ENCODE measurements at places on chromosomes 4 and X.

- DNase-seq: no peak
These were observed 704.8 kb downstream of the ARAP2 start for GRCh38 chr4:35539404-35540055.

DNA sequence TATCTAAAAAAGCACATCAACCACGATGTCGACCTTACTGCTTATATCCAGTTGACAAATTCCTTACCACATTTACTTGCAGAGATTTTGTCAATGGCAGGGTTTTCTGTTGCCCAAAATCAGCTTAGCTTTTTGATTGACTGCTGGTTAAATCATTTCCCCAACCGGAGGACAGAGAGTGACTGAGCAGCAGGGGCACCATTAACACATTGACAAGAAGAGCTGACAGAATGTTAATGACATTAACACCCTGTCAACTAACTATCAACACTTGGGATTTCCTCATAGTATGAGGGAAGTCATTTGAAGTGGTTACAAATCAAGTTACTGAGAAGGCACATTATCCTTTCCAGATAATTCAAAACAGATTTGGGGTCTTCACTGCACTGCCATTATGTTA is 368.4 kb downstream of the RPA4 start:
- no peak for DNase-seq

DNA sequence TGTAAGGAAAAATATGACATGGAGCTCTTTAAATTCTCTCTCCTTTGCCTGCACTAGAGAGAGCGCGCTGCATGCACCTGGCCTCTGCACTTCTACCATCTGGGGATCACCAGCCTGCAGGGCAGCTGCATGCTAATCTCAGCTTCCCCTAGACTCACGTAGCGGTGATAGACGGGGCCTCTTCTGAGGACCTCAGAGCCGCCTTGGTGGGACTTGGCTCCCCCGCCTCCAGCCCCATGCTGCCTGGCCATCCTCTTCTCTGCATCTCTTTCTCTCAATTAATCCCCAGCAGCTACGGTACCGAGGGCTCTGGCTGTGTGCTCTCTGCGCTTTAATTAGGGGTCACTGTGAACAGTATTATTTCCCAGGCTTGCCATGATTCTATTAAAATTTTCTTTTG is 52.8 kb upstream of the PSAPL1 start:
- no peak for DNase-seq

DNA sequence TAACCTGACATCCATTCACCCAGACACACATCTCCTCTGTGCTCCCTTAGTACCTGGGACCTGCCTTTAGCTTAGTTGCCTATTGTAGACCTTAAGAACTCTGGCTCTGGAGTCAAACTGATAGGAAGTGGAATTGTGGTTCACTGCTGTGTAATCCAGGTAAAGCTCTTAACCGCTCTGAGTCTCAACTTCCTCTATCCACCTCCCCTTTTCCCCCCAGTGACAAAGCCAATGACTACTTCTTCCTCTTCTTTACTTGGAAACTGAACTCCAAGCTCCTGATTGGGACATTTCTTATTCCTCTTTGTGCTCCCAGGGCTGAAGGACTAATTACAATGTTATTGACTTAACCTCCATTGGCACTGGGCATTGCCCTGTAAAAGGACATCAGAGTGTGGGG is 94.1 kb downstream of the DRD5 start:
- peak; percentile 39 for DNase-seq

- no peak for DNase-seq
These were observed 31.8 kb downstream of the OCIAD1 start for GRCh38 chr4:48862661-48863060.

- no peak for DNase-seq
These were observed 11.7 kb upstream of the NUDT9 start for GRCh38 chr4:87410679-87411078.

GRCh38 chr4:124973716-124974115 is 261.2 kb upstream of the ANKRD50 start:
- DNase-seq: no peak

DNA sequence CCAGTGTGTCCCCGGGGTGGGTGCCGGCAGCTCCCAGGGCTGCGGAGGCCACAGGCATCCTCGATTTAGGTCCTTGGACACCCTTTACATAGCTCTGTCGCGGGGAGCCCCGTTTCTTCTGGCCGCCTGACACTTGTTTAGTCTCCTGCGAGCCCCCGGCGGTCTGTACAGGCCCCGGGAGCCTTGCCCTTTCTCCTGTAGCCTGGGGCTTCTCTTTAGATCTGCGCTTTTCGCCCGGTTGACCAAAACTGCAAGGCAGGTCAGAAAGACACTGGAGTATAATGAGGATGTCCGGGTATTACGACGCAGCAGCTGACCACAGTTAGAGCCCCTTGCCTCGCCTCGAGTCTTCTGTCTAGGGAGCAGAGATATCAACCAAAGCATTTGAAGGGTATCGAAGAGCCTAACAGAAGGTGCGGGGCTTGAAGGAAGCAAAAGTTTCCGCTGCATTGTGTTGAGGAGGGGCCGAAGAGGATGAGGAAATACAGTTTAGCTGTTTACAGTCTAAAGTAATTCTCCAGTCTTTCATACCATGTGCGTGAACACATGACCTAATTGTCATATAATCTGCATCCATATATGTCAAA is 479 bp downstream of the BRCC3 start:
- DNase-seq: peak; percentile 29

DNA sequence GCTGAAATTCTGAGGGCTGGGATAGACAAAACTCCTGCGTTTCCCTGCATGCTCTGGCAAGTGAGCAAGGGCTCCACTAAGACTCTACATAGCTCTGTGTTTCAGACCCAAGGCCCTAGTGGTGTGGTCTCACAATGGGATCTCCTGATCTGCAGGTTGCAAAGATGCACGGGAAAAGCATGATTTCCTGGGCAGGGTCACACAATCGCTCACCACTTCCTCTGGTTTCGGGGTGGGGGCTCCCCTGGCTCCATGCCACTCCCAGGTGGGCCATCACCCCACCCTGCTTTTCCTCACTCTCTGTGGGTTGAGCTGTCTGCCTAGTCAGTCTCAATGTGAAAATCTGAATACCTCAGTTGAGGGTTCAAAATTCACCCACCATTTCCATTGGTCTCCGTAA is 111.5 kb downstream of the KLF8 start:
- no peak for DNase-seq

GRCh38 chrX:10110984-10111363 is 45.8 kb upstream of the CLCN4 start:
- peak; percentile 73 for DNase-seq

DNA sequence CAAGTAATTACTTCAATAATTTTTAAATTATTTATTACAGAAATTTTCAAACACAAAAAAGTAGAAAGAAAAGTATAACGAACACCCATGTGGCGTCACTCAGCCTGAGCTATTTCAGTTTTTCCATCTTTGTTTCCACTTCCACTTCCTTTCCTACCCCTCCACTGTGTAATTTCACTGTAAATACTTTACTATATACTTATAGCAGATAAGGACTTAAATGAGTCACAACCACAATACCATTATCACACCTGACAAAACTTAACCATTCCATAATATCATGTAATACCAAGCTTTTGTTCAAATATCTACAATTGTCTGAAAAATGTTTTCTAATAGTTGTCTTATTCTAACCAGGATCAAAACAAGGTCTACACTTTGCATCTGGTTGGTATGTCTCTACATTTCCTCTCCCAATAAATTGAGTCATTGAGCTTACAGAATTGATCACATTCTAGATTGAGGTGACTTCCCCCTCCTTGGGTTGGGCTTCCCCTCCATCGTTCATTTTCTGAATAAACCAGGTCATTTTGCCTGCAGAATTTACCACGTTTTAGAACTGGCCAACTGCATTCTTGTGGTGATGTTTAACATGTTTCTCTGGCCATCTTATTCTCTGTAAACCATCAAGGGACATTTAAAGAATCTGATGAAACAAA is 48.7 kb downstream of the ATP10D start:
- no peak for DNase-seq

- DNase-seq: peak; percentile 3
These were observed 114.9 kb upstream of the FAM9B start for GRCh38 chrX:9148615-9149399.

GRCh38 chr4:119746951-119747350 is 118.3 kb upstream of the PDE5A start:
- no peak for DNase-seq

GRCh38 chr4:149136951-149137620 is 678.6 kb downstream of the IQCM start:
- DNase-seq: no peak

- DNase-seq: no peak
These were observed 31.6 kb upstream of the MRFAP1 start for GRCh38 chr4:6608758-6609414.

GRCh38 chr4:181365671-181366070 is 877.5 kb upstream of the TENM3 start:
- no peak for DNase-seq

GRCh38 chr4:164770010-164770724 is 16.2 kb downstream of the SMIM31 start:
- DNase-seq: no peak

GRCh38 chr4:21046141-21046540 is 345.9 kb downstream of the PACRGL start:
- no peak for DNase-seq

GRCh38 chr4:173170182-173170778 is 1.7 kb downstream of the GALNT7 start:
- DNase-seq: no peak

- DNase-seq: no peak
These were observed 230.7 kb downstream of the SHROOM3 start for GRCh38 chr4:76665721-76666120.

DNA sequence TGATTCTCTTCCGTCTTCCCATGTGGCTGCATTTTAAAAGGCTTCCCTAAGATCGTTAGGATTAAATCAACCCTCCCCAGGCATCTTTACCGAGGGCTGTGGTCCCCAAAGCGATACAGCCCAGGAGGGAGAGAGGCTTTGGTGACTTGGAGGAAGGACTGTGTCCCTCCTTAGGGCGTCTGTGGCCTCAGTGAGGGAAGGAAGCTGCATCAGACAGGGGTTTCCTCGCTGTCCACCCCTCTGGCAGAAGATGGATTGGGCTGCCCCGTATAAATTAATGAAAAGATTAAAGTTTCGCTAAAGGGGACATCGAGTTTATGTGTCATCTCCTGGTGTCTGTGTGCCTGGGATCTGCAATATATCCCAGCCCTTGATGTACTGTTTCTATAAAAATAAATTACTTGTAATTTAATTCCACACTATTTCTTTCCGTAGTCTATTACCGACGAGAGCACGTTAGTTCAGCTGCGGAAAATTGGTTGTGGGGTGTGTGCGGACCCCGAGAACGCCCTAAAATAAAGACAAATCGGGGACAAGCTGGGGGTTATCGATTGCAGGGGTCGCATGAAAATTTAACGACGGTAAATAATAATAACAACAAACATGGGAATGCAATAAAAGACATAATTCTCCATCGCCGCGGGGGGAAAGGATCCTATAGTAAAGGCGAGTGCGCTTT is 6.5 kb downstream of the SHOX start:
- no peak for DNase-seq

GRCh38 chr4:186723292-186724057 is at the start of gene FAT1:
Gene FAT1 (minus strand): TSS chr4:186723856. CDS start chr4:186709827, 14,029 bp downstream.
- peak; percentile 26 for DNase-seq

- DNase-seq: no peak
These were observed 385.6 kb upstream of the FGF16 start for GRCh38 chrX:77061545-77061944.

DNA sequence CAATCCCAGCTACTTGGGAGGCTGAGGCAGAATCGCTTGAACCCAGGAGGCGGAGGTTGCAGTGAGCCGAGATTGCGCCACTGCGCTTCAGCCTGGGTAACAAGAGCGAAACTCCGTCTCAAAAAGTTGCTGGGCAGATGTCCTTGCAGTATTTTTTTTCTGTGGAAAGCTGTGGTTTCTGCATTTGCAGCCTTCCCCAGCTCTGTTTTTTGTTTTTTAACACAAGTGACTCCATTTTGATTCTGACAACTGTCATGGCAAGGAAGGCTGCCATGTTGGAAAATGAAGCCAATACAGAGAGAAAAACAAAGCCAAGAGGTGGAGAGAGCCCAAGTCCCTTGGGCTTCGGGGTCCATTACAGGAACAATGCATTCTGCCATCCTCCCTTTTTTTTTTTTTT is 11.7 kb upstream of the SLC10A3 start:
- no peak for DNase-seq

DNA sequence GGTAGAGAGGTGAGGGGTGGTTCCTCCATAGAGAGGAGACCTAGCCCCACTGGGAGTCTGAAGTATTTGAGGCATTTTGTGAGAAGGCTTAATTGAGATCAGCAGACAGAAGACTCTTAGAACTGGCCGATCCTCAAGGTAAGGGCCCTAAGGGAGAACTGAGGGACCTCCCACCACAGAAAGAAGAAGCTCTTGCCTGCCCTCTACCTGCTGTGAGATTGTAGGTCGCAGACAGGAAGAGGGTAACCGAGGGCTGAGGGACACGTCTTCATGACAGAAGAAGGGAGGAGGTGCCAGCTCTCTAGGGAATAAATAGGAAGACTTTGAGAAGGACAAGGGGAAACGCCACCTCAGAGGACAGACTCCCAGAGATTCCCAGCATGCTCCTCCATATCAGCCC is 24.1 kb upstream of the MAGEC1 start:
- DNase-seq: no peak

DNA sequence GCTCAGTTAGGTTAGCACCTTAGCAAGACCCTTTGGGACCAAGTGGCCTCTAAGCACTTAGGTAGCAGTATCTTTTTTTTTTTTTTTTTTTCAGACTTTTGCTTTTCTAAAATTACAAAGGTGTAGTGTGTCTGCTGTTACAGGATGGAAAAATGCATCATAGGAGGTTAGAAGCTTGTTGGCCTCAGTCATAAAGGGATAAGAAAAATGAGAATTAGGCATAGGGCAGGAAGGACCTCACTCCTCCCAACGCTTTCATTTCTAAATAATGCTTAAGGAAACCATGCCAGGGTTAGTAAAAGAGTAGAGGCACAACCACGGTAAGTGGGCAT is 148.4 kb upstream of the PLAC1 start:
- DNase-seq: no peak

- DNase-seq: no peak
These were observed 13.5 kb upstream of the LIMCH1 start for GRCh38 chr4:41524425-41524824.

DNA sequence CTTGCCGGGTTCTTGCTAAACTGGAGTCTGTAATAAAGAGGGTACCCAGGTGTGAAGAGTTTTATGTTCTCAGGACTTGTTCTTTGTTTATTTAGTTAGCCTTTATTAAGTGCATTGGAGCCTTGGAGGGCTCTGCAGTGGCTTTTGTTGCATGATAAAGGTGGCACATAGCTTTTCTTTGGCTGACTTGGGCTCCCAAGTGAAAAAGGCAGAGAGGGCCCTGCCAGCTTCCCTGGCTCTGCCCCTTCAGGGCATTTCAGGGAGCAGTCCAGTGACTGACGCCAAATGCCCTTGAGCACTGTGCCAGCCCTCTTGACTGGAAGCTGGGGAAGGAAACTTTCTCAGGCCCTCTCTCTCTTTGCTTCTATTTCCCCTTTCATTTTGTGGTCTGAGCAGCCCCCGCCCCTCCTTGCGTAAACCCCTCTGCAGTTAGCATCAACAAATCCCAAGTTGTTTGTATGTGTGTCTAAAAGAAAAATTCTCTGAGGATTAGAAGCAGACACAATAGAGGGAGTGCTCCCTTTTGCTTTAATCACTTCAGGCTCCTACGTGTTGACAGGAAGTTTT is 152.2 kb downstream of the NHS start:
- DNase-seq: peak; percentile 47
